ENCODE measurements at places on chromosomes 4 and X.

- no peak for ATAC-seq
Observed at GRCh38 chr4:16617435-16617834, 281.0 kb downstream of the LDB2 start.

GRCh38 chr4:124199755-124200154 lies 512.8 kb downstream of the ANKRD50 start:
- peak; percentile 60 for ATAC-seq

DNA sequence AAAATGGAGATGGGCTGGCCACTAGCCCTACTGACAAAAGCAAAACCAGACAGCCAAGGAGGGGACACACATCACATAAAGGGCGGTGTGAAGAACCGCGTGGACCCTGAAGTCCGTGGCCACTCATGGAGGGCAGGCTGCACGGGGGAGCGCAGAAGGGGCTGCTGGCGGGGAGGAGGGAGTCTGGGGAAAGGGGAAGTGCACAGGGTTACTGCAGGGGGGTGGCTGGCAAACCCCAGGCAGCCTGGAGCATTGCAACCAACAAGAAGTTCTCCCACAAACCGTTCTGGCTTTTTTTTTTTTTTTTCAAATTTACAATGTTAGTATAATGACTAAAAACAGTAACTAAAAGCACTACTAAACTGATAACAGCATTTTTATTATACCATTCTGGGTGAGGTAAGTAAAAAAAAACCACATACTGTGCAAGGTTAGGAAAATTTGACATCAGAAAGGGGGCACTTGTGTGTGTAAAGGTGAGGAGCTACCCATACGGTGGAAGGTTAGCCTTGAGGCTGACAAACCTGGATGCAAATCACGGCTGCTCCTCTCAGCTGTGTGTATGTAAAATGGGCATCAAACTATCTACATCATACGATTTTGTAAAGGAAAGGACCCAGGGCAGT lies 87.1 kb downstream of the TSPAN5 start:
- ATAC-seq = no peak

DNA sequence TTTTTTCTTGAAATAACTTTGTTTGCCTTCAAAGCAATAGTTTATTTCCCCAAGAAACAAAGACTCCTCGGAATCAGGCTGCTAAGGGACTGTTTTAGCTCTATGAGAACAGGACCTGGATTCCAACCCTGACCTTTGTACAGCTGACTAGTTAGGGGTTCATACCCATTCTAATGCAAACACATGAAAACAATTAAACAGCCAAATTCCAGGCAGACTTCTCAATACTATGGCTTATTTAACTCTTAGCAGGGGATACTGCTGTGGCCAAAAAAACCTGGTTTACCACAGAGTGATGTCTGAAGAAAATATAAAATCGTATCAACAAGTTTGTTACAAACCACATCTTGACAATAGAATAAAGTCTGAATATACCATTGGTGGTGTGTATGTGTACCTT lies 129.6 kb upstream of the INTU start:
- no peak for ATAC-seq

- ATAC-seq = no peak
Observed at GRCh38 chr4:160373911-160374310, 1271.0 kb downstream of the RAPGEF2 start.

DNA sequence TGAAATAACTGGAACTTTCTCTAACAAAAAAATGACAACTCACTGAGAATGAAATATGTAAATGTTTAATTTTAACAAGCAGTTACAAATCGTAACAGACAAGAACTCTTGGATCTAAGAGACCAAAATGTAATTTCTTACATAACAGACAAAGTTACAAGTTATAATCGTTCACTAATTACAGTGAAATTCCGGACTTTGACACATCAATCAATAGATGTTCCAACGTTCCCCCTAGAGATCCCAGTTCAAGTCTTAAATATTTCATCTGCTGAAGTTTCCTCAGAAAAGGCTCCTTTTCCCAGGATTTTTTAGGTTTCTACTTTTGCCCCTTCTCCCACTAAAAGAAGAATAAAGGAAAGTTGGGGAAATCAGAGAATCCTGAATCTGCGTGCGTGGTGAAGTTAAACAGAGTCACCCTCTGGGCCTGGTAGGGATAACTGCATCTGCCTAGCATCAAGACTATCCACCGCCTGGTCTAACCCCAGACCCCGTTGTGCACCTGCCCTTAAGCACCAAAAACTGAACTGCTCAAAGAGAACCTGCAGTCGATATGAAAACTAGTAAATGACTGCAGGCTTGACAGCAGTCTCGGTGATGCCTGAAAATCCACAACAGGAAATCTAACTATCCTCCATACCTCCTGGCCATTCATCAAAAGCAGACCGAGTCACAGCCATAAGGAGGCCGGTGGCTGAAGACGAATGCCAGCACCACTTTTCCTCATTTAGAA lies 2.3 kb downstream of the IRF2 start:
- peak; percentile 37 for ATAC-seq

DNA sequence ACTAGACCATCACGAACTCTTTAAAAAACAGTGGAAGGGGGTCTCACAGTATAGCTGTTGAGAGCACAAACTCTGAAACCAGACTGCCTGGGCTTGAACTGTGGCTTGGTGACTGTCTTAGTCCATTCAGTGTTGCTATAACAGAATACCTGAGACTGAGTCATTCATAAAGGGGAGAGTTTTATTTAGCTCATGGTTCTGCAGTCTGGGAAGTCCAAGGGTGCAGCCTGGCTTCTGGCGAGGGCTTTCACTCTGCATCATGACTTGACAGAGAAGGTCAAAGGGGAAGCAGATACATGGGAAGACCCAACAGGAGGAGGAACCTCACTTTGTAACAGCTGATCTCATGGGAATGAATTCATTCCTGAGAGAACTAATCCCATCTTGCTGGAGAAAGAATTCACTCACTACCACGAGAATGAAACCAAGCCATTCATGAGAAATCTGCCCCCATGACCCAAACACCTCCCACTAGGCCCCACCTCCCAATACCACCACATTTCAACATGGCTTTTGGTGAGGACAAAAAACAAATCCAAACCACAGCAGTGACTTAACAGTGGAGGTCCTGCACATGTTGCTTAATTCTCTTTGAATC lies 116.7 kb upstream of the STOX2 start:
- ATAC-seq = no peak
